ENCODE measurements at places on chromosomes 6 and 20. TPM values are rescaled to one million over a fixed set of nuclear protein-coding genes. Genes with fewer than 3 reads are reported as not detected.

PROKR2 gene
- total RNA-seq = not detected

TNFRSF6B gene
- total RNA-seq = 0.36 TPM

EBF4 gene
- 0.09 TPM for total RNA-seq

LBP gene
- not detected for total RNA-seq

MPIG6B gene
- total RNA-seq = not detected

CST5 gene
- not detected for total RNA-seq

WFDC5 gene
- total RNA-seq = not detected

FHL5 gene
- not detected for total RNA-seq

MOCS3 gene
- total RNA-seq = 7.9 TPM

TULP1 gene
- not detected for total RNA-seq

TMEM217 gene
- total RNA-seq = 0.09 TPM

PERP gene
- total RNA-seq = 25.0 TPM

All from fibroblast of the aortic adventitia (primary cell).